Non-pigmented ciliary epithelial cell (primary cell): ENCODE measurements at places on chromosomes 3 and 15.

GRCh38 chr3:37041546-37042195 lies 48.4 kb downstream of the MLH1 start:
- no peak for DNase-seq

- no peak for DNase-seq
Observed at GRCh38 chr3:173892547-173892946, 495.0 kb downstream of the NLGN1 start.

DNA sequence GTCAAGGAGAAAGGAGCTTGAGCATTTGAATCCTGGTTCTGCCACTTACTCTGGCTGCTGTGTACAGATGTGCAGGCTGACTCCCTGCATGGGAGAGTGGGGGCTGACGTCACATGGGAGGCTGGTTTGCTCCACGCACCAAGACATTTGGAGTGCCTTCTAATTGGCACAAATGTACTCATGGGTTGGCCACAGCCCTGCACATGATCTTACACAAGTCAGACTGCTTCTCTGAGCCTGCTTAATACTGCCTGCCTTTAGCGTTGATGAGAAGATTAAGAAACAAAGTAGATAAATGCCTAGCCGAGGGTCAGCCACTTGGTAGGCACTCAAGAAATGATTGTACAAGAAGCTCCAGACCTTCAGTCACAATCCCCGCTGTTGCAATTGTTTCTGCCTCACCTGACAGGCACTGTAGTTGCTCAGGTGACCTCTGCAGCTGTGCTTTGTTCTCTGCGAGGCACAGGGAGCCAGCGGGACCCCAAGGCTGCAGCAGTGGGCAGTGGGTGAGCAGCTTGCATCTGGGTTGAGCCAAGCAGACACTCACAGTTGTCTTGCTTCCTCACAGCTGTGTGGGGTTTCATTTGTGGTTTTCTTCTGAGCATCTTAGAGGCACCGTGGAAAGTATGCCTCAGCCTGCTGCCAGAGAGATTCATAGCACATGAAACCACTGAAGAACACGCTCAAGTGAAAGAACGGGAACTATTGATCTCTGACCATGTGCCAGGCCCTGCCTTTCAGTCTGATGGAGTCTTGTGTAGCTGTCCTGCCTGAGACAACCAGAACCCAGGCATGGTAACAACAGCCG lies 33.1 kb downstream of the GRK7 start:
- peak; percentile 27 for DNase-seq

- no peak for DNase-seq
Observed at GRCh38 chr3:37125195-37126073, 48.9 kb downstream of the LRRFIP2 start.

GRCh38 chr3:68019876-68020275 lies 365.5 kb upstream of the SUCLG2 start:
- DNase-seq = no peak

DNA sequence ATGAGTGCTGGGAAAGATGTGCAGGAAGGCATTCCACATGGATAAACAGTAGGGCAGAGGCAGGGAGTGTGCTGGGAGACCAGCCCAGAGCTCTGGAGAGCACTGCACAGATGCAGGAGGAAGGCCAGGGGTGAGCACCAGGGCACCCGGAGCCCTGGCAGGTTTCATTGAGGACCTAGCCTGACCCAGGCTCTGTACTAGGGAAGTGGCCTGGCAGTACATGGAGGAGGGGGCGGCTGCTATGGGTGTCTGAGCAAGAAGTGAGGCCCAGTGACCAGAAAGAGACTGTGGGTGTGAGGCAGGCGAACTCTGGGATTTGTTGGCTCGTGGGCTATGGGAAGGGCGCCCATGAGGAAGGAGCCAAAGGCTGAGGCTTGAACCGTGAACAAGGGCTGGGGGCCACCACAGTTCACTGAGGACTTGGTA lies 139.1 kb downstream of the DNAJB8 start:
- DNase-seq = no peak

DNA sequence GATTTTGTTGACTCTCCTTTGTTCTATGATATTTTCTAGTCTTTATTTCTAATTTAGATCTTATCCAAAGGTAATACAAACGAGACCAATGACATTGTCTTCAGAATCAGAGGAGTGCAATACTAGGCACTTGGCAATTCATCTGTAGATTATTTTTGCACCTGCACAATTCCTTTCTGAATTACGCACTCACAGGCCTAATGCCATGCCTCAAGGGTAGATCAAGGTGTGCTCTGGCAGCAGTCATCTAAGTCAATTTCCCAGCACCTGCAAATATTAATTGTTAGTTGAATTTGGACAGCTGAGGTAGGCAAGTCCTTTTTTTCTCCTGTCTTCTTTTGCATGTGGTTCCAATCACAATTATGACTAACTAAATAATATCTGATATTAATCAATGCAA lies 653.2 kb downstream of the ROBO2 start:
- no peak for DNase-seq

- DNase-seq = no peak
Observed at GRCh38 chr3:26587571-26587970, 35.0 kb upstream of the LRRC3B start.
